ENCODE measurements at places on chromosomes 3 and 15.
A peak's percentile ranks its signal among the peaks of the same experiment; 100 is the strongest.

DNA sequence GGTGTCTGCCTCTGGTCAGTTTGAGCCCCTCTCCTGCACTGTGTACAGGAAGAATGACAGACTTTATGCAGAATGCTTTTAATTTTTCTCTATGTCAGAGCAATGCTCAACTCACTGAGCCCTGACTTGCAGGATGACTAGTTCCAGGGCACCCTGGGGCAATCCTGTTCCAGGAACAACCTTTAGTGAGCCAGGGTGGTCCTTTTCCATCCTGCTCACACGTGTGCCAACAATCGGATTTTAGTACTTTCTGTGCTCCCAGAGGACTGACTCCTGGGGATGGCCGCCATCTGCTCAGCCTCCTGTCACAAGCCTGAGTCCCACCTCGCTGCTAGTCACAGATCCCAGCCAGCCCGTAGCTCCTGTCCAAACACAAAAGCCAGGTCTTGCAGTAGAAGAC is 48.2 kb upstream of the ALDH1A3 start:
- peak; percentile 49 for DNase-seq

- no peak for DNase-seq
These were observed 77.7 kb upstream of the NR2E3 start for GRCh38 chr15:71732636-71733035.

DNA sequence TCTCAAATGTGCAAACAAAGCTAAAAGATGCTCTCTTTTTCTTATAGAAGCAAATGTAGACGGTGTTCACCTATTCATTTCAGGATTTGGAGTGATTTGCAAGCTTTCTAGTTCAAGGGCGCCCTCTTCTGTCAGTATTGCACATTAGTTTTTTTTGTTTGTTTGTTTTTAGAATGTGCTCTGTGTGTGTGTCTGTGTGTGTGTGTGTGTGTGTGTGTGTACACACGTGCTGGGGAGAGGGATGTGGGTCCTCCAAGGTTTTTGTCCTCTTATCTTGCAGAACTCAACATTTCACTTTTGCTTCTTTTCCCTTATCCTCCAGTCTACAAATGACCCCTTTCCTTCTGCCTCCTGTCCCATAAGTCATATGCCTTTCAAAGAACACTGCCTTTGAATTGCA is 23.5 kb downstream of the DNAH1 start:
- no peak for DNase-seq

- DNase-seq = no peak
These were observed 187.3 kb upstream of the BCL6 start for GRCh38 chr3:187932530-187932929.

- DNase-seq = no peak
These were observed 1.7 kb downstream of the ANKUB1 start for GRCh38 chr3:149790698-149791097.

- DNase-seq = no peak
These were observed 59.5 kb upstream of the RYK start for GRCh38 chr3:134309987-134310700.

- DNase-seq = no peak
These were observed 44.0 kb upstream of the SEMA6D start for GRCh38 chr15:47673232-47673761.

DNA sequence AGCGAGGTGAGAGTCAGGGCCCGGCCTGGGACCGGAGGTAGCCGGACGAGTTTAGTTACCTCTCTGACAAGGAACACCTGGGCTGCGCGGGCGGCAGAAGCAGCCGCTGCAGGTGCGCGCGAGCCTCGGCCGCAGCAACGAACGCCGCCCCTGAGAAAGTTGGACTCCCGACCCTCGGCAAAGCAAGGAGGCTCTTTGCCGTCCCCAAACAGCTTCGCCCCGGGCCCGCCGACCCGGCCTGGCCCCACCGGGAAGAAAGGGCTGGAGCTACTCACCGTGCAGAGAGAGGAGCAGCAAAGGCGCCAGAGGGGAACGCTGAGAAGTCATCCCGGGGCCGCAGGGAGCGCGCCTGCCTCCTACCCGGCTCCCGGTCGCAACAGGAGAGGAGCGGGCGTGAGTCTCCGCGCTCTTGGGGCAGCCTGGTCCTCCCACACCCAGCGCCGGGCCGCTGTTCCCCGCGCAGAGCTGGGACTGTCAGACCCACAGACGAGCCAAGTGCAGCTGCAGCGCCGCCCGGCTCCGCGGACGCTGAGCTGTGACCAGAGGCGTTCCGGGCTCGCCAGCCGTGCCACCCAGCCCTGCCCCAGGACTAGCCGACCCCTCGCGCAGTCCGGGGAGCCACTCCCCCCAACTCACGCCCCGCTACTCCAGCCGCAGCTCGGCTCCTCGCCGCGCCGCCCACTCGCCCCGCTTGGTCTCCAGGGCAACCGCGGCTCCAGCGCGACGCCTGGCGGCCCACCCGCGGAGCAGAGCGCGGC is at the start of gene IGSF11:
IGSF11 (minus strand) TSS at position 591 of the 758 bp plus-strand sequence; CDS start at position 327, 264 bp downstream.
- DNase-seq = peak; percentile 27

GRCh38 chr3:107452436-107452835 is 70.3 kb upstream of the BBX start:
- DNase-seq = no peak

DNA sequence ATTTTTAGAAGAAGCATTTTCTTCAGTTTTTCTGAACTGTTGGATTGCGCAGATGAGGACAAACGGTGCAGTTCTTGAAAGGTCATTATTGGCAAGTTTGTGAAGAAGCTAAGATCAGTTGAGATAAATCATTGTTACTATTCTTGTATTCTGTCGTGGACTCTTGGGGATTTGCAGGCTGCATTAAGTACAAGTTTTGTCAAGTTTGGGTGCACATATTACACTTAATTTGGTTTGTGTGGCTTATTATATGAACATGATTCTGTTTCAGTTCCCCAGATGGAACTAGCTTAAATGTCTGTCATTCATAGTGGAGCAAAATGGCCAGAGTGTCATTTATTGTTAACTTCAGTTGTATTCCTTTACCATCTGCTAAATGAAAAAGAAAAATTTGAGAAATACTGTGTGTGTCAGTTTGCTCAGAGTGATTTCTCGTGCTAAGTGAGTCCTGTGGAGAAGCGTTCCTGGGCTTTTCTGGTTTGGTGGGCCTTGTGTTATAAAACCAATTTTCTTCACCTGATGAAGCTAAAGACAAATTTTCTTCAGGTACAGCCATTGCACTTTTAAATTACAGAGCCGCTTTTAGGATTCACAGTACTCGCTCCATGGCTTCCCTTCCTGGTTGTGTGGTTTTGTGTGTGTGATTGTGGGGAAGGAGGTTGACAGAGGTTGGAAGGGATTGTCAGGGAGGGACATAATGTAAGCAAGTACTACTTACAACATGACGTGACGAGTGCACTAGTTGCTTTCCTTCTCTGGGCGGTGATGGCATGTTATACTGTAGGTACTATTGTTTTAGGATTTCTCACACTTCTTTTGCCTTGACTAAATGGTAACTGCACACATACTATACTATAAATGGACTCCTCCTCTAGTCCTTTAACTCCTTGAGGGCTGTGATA is 1.7 kb downstream of the AKAP13 start:
- DNase-seq = no peak

DNA sequence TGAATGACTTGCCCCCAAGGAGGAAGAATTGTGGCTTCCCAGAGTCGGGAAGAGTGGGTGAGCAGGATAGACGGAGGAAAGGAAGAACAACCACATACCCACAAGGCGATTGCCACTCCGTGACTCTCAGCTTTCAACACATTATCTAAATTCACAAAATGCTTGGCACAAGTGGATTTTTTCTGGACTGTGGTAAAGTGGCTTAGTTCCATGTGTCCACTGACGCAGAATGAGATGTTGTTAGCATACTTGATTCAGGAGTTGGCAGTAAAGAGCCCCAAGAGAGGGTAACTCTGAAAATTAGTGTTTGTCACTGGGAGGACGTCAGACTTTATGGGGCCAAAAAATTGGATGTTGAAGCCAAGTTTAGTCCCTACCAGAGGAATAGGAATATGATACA is 198.8 kb upstream of the CTNNB1 start:
- no peak for DNase-seq

GRCh38 chr3:105829229-105829628 is 39.6 kb downstream of the CBLB start:
- no peak for DNase-seq

DNA sequence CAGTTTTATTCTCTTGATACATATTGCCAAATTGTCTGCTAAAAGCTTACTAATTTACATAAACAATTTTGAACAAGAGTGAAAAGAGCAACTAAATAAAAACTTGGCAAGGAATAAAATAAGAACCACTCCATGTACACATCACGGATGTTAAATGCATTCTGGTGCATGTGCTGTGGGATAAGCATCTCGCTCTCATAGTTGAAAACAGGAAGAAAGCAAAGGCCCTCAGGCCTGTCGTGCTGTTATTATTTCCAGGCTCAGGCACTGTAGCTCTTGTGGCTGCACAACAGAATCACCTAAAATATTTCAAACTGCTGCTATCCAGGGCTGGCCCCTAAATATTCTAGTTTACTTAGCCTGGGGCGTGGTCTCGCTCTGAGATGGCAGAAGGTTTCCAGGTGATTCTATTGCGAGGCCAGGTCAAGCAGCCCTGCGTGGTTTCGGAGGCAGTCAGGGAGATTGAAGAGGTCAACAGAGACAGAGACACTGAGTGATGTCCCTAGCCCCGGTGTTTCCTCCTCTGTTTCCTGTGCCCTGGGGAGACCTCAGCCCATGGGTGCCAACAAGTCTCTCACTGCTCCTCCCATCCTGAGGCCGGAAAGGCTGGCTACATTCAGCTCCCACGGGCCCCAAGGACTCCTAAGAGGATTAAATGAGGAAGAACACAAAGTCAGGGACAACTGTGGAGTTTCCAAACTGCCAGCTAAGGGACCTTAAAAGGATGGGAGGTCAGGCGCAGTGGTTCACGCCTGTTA is 18.2 kb upstream of the PDIA5 start:
- no peak for DNase-seq

GRCh38 chr3:12427551-12427950 is 56.7 kb upstream of the TSEN2 start:
- no peak for DNase-seq

DNA sequence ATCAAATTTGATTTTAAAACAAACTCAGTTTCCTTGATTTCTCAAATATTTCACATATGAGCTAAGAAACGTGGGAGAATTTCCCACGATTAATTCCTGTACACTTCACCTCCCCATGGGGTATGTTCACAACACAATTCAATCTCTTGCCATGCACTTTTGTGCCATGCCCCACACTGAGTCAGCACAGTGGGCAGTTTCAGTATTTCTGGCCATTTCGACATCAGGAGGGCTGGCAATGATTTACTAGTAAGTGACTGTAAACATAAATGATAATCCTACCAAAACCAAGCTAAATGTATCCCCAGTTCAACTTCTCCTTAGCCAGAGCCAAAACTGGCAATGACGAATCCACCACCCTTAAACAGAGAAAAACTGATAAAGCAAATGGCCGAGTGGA is 293.6 kb downstream of the FGF12 start:
- no peak for DNase-seq

DNA sequence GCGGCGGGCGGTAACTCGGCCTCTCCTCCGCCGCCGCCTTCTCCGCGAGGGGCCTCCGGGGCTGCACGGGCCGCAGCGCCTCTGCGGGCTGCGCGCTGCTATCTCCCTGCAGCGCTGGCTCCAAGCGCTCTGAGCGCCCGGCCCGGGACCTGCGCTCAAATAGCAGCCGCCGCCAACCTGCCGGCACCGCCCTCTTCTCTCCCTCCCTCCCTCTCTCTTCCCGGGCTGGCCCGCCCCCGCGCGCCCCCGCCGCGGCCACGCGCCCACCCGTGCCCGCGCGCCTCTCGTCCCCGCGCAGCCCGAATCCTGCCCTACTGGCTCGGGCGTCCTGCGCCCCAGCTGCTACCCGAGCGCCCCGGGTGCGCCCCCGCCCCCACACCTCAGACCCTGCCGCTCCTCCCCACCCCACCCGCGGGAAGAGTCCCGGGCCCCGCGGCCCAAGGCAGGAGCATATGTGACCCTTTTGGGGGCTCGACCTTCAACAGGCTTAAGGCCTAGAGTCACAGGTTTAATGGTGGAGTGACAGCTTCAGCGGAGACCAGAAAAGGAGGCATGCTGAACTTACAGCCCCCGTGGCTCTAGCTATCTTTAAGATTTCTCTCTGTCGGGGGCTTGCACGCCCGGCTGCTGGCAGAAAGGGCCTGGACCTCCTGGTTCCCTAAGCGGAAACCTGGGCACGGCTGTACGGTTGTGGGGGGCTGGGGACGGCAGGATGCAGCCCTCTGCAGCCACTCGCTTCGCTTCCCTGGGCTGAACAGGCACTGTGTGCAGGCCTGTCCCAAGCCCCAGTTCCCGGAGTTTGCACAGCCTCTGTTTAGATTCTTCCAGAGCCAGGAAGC is at the start of gene CACNA2D2:
CACNA2D2 (minus strand) TSS at position 131 of the 839 bp plus-strand sequence. CDS start 211 bp downstream, outside the sequence.
- peak; percentile 87 for DNase-seq

DNA sequence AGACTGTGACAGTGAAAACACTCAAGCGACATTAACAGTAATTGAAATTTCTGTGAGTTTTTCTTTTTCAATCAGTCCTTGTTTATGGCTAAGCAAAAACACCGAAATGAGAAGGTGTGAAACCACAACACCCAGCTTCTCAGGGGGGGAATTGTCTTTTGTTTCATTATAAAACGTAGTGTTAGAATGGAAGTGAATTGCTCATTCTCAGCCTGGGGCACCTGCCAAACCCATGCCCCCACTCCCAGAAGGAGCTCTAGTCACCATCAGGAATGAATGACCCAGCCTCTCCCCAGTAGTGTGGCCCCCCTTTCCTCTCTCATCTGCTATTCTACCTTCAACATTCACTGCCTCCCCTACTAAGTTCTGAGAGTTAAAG is 185.8 kb upstream of the CFAP20DC start:
- DNase-seq = no peak

DNA sequence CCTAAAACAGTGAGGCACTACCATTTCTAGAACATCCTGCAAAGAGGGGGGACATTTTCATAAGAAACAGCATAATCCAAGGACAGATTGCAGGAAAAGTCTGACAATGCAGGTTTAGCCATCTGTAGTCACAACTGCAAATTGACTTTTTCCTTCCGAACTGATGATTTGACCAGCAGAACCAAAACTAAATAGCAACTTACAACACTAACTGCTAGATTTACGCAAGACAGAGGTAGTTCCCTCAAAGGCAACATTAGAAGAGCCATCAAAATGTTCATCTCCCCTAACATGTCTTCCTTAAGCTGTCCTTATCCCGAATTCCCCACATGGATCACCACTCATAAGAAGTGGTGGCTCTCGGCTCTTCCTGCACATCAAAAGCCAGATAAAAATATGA is 129.6 kb downstream of the GADL1 start:
- DNase-seq = no peak

DNA sequence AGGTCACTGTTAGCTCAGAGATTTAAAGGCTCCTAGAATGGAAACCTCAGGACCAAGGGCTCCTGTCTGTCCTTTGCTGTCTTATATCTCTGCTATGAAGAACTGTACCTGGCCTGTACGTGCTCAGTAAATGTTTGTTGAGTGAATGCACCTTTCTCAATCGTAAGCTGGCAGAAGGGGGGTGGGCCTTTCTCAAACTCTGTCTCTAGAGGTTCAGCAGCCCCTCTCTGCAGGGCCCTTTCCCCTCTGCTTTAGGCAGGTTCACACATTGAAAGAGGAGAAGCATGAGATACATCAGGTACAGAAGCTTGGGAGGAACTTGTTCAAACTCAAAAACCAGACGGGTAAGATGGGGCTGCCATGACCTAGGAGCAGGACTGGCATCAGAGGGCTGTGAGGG is 155.6 kb downstream of the GOLGA6L4 start:
- DNase-seq = no peak

GRCh38 chr3:107910713-107911259 is 180.0 kb downstream of the CD47 start:
- DNase-seq = no peak

Data from D721Med (cell line).